ENCODE measurements at places on chromosomes 7 and 10. TPM values are rescaled to one million over a fixed set of nuclear protein-coding genes. Genes with fewer than 3 reads are reported as not detected.

Gene NUTM2A
- total RNA-seq = 1.2 TPM

DNA sequence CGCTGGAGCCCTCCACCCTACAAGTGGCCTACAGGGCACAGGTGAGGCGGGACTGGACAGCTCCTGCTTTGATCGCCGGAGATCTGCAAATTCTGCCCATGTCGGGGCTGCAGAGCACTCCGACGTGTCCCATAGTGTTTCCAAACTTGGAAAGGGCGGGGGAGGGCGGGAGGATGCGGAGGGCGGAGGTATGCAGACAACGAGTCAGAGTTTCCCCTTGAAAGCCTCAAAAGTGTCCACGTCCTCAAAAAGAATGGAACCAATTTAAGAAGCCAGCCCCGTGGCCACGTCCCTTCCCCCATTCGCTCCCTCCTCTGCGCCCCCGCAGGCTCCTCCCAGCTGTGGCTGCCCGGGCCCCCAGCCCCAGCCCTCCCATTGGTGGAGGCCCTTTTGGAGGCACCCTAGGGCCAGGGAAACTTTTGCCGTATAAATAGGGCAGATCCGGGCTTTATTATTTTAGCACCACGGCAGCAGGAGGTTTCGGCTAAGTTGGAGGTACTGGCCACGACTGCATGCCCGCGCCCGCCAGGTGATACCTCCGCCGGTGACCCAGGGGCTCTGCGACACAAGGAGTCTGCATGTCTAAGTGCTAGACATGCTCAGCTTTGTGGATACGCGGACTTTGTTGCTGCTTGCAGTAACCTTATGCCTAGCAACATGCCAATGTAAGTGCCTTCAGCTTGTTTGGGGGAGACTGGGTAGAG is at the start of gene COL1A2:
COL1A2 (plus strand) TSS at position 459 of the 704 bp plus-strand sequence; CDS start at position 596, 137 bp downstream.
- peak; percentile 89 for DNase-seq

DNA sequence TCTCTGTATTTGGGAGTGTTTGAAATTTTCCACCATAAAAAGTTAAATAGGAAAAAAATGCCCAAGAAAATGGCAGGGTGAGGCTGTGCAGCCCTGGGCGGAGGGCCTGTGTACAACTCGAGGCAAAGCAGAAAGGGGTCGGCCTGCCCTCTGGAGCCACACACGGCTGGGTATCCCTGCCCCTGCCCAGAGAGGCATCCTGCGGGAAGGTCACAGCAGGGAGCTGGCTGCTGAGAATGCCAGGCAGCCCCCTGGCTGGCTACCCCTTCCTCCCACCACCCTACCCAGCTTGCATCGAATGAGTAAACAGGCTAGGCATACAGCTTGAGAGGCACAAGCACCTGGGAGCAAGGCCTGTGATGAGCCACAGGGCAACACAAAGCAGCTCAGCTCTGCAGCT is 46.1 kb downstream of the CAMK2B start:
- peak; percentile 7 for DNase-seq

DNA sequence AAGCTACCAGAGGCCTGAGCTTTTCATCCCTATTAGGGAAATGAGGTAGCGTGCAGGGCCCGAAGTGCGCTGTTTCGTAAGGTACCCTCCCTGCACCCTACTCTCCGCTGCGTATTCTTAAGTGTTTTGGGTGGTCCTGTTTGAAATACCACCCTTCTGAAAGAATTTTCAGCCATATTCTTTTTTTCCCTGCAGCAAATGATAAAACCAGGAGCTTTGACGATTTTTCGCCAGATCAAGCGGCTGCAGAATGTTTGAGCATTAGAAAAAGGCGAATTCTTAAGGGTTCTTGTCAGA is 1.2 kb downstream of the RSBN1L start:
- DNase-seq = peak; percentile 38

- DNase-seq = no peak
Observed at GRCh38 chr10:96044736-96045135, 1.4 kb downstream of the CCNJ start.

- DNase-seq = no peak
Observed at GRCh38 chr7:95921543-95921942, 149.2 kb downstream of the DYNC1I1 start.

- DNase-seq = no peak
Observed at GRCh38 chr7:83362871-83363550, 200.3 kb upstream of the PCLO start.

All from uterus (tissue), 4 donors.